ENCODE measurements at places on chromosomes 11 and 22. TPM values are rescaled to one million over a fixed set of nuclear protein-coding genes. Genes with fewer than 3 reads are reported as not detected.

DNA sequence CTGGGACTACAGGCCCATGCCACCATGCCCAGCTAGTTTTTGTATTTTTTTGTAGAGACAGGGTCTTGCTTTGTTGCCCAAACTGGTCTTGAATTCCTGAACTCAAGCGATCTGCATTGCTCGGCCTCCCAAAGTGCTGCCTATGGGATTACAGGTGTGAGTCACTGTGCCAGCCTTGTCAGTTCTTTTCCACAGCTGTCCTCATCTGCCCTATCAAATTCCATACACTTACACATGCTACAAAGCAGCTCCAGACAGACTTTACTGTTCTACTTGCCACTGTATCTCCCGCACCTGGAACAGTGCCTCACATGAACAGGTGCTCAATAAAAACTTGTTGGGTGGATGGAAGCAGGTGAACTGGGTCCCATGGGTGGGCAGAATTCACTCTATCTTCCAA, 8.2 kb downstream of the STX5 start:
- H3K27me3 ChIP-seq: no peaks in the 10 kb centered on the region
- no peak overlapping the region for H3K4me3 ChIP-seq
- no peak for DNase-seq
- no peaks in the 10 kb centered on the region for H3K4me1 ChIP-seq
- peaks cover 55% of the 10 kb centered on the region for H3K36me3 ChIP-seq

PRG3 gene
- polyA plus RNA-seq: not detected

GRCh38 chr11:38971141-38971540, 2373.1 kb upstream of the RAG2 start:
- H3K36me3 ChIP-seq: no peaks in the 10 kb centered on the region
- H3K27me3 ChIP-seq: no peaks in the 10 kb centered on the region
- H3K4me1 ChIP-seq: no peaks in the 10 kb centered on the region
- DNase-seq: no peak
- H3K27ac ChIP-seq: no peak overlapping the region

JAML gene
- polyA plus RNA-seq: 2.1 TPM

Data from pancreas (tissue), 10 donors.